Testis (tissue), 5 donors: ENCODE measurements at places on chromosomes 3 and 15. TPM values are rescaled to one million over a fixed set of nuclear protein-coding genes. Genes with fewer than 3 reads are reported as not detected.

Gene LRTM1
- 0.22 TPM for polyA plus RNA-seq

Gene RAP2B
- polyA plus RNA-seq = 3.9 TPM

Gene SLC24A5
- 1.8 TPM for polyA plus RNA-seq

Gene HEG1
- 50.3 TPM for polyA plus RNA-seq

Gene CTNNB1
- polyA plus RNA-seq = 146 TPM

Gene PLSCR5
- polyA plus RNA-seq = not detected

Gene P2RY12
- polyA plus RNA-seq = 0.47 TPM
